ENCODE measurements at places on chromosomes 5 and 9.

DNA sequence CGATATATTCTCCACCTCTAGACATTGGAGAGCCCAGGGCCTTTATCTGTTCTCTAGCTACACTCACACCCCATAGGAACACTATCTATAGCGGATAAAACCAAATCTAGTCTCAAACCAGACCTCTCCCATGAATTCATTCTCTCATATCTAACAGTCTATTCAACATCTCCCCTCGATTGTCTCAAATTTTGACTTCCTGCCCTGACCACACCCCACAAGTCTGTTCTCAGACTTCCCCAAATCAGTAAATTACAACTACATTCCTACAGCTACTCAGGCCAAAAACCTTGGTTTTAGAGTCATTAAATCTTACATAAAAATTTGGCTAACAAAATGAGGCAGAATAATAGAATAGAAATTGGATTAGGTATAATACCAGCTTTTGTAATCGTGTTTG, 12.5 kb upstream of the SLC1A3 start:
- DNase-seq, result no peak

DNA sequence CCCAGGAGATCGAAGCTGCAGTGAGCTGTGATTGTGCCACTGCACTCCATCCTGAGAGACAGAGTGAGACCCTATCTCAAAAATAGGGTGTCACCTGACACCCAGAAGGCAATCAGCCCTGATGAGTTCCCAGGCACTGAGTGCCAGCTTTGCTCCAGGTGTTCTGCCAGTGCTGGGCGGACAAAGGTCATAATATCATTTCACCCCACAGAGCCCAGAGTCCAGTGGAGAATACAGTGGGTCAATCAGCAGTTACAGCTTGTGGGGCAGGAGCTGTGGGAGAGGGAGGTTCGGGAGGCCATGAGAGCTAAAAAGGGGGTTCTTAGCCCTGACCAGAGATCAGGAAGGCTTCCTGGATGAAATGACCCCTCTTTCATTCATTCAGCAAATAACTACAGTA, 24.4 kb upstream of the SH3RF2 start:
- no peak for DNase-seq

DNA sequence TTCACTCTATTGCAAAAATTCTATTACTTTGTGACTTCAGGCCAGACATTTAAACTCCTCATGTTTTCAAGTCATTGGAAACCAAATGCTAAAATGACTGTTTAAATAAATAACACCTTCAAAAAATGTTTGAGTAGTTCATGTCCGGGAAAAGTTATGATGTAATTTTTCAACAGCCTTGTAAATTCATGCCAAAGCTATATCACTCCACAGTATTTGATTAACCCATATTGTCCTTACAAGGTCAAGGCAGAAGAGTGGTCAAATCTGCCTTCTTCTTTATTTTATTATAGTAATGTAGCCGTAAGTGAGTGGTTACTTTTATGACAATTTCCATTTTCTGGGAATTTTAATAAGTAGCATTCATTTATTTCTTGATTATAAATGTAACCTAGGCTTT, 72.8 kb downstream of the ADCY2 start:
- DNase-seq, result no peak

GRCh38 chr9:105646879-105647594, 15.2 kb upstream of the TAL2 start:
- no peak for DNase-seq

DNA sequence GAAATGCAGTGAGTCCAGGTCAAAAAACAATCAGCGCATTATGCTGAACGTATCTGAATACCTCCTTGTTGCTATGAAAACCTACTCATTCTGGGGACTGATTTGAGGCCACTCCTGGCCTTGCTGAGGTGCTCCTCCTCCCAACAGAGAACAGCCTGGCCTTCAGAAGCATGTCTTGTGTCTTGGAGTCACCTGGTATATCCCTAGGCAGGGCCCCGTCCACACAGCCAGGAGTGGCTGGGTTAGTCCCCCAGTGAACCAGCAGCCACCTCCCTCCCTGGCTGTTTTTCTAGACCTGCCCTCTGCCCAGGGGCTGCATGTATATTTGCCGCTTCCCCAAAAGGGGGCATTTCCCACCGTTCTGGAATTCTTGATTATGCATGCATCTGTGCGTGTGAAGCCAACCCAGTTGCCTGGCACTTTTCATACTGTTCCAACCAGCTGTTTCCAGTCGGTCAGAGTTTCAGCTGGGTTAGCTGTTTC, 99.2 kb upstream of the SPATA31C2 start:
- DNase-seq, result no peak

GRCh38 chr9:21172156-21172555, 5.7 kb upstream of the IFNA21 start:
- DNase-seq, result no peak

GRCh38 chr5:95081982-95082381, 202.9 kb downstream of the MCTP1 start:
- no peak for DNase-seq

DNA sequence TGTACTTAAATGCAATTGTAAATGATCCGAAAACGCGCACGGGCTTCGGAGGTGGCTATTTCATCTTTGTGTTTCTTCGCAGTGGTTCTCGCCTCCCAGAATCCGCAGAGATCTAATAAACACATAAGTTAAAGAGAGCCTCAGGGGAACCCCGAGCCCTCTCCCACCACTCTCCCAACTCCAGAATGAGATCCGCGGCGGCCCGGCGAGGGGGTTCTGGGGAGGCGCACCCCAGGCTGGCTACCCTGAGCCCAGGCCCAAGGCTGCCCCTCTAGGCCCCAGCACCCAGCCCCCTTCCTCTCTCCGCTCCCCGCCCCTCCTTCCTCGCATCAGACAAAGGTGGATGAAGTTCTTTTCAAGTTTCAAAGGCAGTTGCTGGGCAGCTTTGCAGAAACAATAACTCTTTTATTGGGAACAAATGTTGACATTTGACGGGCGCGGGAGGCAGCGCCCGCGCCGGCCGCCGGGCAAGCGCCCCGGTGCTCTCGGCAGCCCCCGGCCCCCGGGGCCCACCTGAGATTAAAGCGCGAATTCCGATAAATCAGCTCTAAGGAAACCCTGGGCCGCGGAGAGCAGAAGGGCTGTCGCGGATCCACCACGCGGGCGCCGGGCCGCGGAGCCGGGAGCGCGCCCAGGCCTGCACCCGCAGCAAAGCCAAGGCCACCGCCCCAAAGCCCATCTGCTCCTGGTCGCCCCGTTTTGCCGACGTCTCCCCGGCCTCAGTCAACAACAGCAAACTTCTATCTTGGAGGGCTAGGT, 8.4 kb downstream of the IRX2 start:
- no peak for DNase-seq

GRCh38 chr5:93681432-93681831, 60.0 kb downstream of the POU5F2 start:
- no peak for DNase-seq

DNA sequence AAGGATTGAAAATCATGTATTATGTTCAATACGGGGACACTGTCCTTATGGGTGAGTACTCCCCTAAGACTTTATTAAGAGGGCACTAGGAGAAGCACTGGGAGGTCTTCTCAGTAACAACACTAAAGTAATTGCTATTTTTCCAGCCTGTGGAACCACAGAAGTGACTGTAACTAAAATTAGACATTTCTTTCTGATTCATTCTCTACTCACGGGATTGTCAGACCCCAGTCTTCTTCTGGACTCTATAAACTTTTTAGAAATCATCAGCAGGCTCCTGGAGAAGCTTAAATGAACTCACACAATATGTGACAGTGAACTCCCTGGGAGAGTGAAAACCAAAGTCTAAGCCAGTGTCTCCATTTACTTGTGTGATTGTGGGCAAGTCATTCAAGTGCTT, 14.5 kb downstream of the TLR4 start:
- DNase-seq, result no peak

GRCh38 chr9:127318651-127319167, 54.1 kb downstream of the GARNL3 start:
- DNase-seq, result no peak

DNA sequence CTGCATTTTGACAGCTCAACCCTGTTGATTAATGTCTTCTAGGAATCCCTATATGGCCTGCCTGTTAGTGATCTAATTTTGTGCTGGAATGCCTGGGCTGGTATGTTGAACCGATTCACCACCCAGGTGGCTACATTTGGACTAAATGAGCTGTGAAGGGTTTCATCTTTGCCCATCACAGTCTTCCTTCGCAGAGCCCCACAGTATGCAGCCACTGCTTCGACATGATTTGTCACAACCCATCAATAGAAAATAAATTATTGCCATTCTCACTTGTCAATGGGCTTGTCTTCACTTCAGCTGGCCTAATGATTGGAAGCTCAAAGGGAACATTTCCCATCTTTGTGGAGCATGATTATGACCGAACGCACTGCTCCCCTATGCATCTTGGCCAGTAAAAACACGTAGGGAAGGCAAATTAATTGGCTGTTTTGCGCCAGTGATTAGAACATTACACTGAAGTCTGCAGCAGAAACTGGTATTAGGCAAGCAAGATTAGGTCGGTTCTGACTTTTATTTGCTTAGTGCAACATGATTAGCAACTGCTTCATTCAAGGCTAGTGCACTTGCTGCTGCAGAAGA, 408.5 kb downstream of the KIAA0825 start:
- DNase-seq, result no peak

- no peak for DNase-seq
Observed at GRCh38 chr9:123696476-123696875, 233.4 kb downstream of the DENND1A start.

DNA sequence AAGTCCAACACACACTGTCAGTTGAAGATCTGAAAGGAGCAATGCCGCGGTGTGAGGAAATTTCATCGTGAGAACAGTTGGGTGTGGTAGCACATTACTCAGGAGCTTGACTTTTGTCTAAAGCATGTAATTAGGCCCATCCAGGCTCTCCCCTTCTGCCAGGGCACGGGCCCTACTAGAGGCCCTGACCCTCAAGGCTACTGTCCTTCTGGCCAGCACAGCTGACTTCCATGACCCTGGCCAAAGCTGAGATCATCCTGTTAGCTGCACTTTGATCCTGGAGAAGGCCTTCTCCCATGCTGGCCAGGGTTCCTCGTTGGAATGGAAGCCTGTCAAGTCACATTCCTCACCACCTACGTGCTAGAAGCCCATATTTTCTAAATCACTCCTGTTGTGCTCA, 77.8 kb upstream of the SLC1A3 start:
- DNase-seq, result no peak

DNA sequence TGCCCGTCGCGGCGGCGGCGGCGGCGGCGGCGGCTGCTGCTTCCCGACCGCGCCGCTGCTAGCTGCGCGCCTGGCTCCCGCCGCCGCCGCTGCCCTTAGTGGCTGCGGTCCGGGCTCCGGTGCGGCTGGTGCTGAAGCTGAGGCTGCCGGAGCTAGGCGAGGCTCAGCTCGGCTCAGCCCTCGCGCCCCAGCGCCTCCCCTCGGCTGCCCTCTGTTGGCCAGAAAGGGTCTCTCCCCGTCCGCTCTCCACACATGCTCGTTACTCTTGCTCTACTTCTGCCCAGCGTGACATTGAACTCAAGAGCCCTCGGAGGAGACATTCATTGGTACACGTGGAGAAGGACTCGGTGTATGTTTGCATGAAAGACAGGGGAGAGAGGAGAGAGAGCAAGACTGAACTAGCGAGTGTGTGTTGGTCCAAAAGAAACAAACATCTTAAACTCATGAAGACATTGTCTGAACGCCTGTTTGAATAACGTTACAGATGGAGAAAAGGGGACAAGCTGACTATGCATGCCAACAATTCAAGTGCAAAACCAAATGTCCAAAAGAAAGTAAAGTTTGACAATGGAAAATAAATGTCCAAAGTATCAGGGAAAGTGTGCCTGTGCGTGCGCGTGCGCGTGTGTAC, at the start of gene HCN1:
TSS of gene HCN1 (minus strand) at position 175 of the 631 bp plus-strand sequence.
- DNase-seq, result peak; percentile 41

DNA sequence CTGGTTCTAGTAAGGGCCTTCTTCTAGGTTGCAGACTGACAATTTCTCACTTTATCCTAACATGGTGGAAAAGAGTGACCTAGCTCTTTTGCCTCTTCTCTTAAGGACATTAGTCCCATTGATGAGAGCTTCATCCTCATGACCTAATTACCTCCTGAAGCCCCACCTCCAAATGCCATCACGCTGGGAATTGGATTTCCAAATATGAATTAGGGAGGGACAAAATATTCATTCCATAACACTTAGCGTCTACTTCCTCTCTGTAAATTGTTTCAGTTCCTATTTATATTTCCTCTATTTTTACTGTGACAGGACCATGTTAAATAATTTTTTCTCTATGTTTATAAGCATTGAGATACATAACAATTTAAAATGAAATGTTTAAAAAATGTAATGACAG, 408.8 kb downstream of the CDH10 start:
- DNase-seq, result no peak
